ENCODE measurements at places on chromosomes 2 and 18.

DNA sequence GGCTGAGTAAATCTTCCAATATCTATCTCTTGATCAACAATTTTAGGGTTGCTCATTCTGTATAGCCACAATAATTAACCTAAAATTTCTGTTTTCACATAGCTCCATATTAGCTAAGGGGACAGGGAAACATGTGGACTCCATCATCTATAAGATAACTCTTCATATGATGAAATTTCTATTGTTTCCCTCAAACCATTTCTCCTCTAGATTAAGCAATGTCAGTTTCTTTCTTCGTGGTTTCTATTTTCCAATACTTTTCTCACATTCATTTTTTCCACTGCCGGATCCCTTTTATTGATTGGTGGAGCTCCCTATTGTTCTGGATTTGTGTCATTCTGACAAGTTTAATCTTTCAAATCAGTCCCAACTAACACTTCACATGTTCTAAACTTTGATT, 1221.3 kb upstream of the ZEB2 start:
- DNase-seq: no peak

DNA sequence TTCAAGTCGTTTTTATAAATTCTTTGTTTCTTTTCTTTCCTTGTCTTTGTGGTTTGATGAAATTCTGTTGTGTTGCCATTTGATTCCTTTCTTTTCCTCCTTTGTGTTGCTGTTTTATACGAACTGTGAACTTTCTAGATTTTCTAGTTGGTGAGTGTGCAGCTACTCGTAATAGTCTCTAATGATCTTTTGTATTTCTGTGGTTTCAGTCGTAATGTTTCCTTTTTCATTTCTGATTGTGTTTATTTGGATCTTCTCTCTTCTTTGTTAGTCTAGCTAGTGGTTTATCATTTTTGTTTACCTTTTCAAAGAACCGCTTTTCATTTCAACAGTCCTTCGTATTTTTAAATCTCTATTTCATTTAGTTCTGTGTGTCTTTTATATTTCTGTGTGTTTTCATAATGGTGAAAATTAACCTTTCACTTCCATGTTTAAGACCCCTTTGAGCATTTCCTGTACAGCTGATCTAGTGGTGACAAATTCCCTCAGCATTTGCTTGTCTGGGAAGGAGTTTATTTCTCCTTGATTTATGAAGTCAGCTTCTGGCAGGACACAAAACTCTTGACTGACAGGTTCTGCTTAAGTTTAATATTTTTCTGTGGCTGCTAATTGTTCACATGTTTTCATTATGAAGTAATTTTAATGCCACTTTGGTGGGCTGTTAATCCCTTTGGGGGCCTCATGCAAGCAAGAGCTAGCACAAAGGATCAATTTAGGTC, 16.2 kb upstream of the MALT1 start:
- no peak for DNase-seq

GRCh38 chr2:120853306-120854013, 117.8 kb downstream of the GLI2 start:
- no peak for DNase-seq

DNA sequence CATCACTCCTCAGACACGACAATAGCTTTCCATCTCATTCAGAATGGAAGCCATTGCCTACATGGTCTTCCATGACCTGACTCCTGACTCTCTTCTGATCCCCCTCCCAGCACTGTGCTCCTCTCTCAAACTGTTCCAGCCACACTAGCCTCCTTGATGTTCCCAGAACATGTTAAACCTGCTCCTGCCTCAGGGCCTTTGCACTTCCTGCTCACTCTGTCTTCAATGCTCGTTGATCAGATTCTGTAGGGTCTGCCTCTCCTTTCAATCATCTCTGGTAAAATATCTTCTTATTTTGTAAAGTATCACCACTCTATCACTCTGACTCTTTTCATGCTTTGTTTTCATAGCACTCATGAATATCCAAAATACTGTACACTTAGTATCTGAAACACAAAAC, 84.9 kb downstream of the SESTD1 start:
- no peak for DNase-seq

GRCh38 chr2:102147935-102148334, 5.4 kb downstream of the IL1R1 start:
- no peak for DNase-seq

DNA sequence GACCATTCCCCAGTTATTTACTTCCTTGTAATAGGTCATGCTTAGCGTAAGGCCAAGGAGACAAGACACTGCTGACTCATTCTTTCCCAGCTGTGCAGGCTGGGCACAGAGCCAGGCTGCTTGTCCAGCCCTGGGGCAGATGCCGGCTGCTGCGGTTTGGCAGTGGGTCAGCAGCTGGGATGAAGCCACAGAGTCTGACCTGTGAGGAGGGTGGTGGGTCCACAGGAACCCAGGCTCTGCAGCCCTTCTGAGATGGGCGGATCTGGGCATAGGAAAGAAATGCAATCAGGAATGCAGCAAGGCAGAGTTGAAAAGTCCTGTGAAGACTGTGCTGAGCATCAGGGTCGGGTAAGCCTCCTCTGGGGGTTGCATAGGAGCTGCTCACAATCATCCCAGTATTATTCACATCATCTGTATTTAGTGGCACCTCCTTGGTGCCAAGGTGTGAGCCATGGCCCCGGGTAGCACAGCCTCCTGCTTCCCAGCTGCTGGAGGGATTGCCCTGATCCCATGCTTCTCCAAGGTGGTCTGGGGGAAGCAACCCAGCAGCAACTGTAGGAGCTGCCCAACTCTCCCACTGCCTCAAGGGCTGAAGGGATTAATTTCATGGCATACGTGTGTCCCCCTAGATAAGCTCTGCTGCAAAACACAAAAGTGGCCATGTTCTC, 139.0 kb downstream of the DDX1 start:
- DNase-seq: peak; percentile 59

GRCh38 chr2:129587426-129588064, 391.9 kb upstream of the RAB6C start:
- DNase-seq: no peak

DNA sequence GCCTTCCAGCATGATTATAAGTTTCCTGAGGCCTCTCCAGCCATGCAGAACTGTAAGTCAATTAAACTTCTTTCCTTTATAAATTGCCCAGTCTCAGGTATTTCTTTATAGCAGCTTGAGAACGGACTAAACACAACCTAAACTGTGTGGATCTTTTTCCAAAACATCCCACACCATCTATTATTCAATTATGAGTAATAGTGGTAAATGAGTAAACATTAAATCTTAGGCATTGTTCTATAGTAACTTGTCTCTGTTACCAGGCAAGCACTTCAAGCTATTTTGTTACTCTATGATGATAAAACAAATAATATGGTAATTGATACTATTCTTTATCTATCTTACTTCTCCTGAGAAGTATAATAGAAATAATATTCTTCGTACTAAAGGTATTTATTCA, 536.9 kb upstream of the CHAC2 start:
- no peak for DNase-seq

DNA sequence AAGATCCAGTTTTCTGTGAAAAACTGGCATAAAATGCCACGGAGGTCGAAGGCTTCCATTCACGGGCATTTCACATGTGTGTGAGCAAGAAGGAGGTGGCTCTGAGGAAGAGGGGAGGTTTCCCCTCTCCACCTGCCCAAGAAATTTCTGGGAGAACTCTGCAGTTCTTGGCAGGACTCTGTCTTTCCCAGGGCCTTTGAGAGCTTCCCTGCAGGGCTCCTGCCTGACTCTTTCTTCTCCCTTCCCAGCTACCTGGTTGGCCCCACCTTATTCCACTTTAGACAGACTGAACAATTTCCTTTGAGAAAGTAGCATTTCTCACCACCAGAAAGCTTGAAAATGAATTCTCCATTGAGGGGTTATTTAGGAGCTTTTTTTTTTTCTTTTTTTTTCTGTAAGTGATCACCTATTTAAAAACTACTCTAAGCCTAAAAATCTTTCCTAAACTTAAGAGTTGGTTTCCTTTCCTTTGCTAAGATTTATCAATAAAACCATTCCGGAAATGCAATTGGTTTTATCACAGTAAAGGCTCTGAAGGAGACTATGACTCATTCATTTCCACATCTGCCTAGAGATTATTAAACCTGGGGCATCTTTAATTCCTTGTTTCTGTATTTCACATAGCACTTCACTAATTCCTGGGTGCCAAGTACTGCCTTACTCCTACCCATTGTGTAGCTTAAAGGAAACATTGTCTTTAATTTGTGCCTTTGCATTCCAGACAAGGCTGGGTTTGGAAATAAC, 59.3 kb downstream of the UNC80 start:
- no peak for DNase-seq

- no peak for DNase-seq
Measured at GRCh38 chr2:154484338-154485099, 214.0 kb upstream of the KCNJ3 start.

DNA sequence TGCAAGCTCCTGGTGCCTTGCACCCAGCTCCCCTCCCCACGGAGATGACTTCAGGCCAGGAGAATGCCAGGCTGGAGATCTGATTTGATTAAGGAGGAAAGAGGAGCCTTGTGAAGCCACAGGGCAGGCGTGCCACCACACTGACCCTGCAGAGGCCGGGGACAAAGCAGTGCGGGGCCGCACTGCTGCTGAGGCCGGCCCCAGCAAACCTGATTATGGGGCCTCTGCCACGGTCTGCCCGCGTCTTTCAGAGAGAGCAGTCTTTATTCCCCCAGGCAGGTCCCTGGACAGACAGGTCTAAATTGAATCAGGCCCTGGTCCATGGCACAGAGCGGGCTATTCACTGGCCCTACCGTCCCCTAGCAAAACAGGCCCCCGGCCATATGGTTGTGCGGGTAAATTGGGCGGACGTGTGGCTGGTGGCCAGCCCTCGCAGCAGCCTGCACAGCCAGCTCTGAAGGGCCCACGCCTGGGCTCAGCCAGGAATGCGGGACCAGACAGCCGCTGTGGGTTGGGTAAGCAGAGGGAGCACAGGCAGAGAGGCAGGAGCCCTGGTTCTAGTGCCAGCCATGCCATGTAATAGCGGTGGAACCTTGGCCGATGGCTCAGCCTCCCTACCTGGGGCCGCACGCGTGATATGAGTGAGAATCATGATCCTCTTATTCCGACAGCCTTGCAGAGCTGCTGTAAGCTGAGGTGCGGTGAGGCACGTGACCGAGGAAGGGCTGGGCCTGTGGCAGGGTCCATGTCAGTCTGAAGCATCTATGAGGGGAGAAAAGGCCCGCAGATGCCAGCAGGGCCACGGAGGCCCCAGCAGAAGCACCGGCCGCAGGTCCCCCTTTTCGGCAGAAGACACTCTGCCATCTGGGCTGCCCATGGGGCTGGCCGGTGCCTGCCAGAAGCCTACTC, 97.3 kb upstream of the MYCN start:
- DNase-seq: no peak

DNA sequence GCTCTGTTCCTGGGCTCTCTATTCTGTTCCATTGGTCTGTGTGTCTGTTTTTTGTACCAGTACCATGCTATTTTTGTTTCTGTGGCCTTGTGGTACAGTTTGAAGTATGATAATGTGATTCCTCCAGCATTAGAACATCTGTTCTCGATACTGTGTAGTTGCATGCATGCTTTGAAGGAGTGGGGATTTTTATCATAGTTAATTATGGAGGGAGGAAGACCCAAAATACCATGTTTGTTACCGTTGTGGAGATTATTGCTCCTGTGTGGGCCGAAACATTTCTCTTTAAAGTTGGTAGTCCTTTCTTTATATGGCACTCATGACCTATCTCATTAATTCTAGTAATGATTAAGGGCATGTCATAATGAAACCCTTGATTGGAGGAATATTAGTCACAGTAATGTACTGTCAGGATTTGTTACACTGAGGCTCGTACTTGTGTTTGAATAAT, 87.6 kb downstream of the TTC27 start:
- DNase-seq: no peak

DNA sequence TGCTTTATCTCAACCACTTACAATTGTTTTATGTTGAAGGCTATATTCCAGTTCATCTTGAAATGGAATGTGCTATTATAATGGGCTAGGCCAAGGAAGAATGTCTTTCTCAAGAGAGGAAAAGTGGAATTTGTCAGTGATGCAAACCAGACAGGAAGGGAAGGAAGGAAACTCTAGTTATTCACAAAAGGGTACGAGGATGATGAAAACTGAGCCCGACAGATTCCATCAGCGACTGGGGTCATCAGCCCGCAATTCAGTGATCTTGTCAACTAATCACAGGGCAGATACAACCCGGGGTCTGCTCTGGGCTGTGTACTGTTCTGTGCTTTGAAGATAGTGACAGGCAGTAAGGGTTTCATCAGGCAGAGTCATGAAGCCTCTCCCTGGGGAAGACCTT, 23.4 kb upstream of the LYPD6 start:
- no peak for DNase-seq

DNA sequence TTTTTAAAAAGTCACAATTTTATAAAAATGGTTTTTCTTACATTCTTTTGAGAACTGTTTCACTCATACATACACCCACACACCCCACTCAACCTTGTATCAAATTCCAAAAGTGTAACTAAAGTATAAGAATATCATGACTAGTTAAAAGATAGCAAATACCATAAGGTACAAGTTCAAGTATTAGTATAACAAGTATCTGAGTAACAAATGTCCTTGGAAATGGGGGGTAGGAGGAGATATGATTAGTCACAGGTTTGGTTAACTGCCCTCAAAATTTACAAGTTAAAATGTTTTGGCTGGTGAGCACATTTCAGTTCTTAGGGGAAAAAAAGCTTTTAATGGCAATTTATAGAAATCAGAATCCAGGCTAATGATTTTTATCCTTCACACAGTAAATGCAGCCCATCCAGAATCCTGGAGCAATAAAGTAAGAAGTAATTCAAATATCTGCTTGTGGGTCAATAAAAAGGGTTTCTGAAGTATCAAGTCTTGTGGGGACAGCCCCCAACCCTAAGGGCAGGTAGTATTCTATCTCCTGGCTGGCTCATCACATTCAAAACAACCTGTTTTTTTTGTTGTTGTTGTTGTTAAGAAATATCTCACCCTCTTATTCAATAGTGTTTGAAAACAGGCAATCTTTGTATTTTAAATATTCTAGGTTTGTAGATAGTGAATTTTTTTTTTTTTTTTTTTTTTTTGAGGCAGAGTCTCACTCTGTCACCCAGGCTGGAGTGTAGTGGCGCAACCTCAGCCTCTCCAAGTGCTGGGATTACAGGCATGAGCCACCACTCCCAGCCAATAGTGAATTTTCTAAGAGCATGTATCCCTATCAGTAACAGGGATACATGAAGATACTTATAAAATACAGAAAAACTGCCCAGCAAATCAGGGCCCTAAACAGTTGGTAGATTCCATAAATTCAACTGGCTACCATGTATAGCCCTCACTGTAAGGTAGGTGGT, 14.5 kb downstream of the IAH1 start:
- DNase-seq: no peak

DNA sequence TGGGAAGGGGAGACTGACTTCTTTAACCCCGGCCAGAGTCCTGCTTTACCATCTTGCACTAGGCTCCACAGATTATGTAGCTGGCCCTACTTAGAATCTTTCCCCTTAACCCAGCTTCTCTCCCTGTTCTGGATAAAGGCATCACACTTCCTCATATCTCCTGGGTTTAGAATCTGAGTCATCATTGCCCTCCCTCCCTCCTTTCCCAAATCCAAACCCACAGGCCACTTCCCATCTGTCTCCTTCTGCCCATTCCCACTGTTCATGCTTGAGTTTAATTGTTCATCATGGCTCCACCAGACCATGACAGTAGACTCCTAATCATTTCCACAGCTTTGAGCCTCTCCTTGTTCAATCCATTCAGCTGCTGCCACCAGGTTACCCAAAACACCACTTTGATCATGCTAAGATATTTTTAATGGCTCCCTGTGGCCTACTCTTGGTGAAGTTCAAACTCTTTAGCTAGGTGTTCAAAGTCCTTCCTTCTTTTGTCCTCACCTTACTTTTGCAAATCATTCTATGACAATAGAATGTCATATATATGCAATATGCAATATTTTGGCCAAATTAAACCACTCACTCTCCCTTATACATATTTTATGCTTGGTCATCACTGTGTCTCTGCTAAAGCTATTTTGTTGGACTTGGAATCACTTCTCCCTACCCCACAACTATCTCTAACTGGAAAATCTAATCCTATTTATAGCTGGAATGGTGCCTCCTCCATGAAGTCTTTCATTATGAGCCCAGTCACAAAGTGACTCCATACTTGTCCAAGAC, 5.5 kb downstream of the PDE11A start:
- DNase-seq: no peak
